ENCODE measurements at places on chromosomes 16 and 17.
A peak's percentile ranks its signal among the peaks of the same experiment; 100 is the strongest.

DNA sequence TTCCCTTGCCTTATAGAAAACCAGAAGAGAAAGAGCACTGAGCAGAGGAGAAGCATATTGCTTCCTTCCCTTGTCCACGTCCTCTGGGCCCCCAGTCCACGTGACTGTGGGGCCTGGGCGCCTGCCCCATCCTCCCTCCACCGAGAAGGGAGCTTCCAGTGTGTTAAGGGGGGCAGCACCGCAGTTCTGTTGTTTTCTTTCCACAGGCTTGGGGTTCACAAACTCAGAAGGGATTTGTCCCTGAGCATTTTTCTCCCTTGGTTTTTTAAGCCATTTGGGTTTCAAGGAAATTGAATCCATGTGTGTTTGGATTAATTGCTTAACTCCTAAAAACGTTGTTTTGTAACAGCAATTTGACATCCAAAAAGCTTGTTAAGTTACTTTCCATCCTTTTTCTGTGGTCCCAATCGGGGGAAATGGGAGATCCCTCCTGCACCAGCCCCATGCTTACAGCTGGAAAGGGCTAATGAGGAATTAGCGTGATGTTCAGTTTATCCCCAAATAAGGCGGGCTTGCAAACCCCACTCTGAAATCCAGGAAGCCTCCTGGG, 347.5 kb upstream of the TNRC6C start:
- no peak for DNase-seq

DNA sequence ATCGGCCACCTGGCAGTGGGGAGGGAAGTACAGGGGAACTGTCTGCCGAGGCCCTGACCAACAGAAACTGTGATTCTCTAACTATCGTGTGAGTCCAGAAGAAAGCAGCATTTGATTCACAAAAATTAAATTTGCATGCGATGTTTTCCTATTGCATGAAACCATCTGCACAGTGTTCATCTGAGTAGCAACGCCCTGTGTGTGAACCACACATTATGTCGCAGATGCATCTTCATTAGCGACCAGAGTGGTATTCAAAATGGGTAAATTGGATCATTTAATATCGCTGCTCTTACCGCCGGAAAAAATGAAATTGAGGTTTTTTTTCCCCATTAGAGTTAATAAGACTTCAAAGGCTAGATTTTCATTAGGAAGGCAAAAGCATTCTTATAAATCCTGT, 260.6 kb downstream of the ABCC12 start:
- DNase-seq: no peak

DNA sequence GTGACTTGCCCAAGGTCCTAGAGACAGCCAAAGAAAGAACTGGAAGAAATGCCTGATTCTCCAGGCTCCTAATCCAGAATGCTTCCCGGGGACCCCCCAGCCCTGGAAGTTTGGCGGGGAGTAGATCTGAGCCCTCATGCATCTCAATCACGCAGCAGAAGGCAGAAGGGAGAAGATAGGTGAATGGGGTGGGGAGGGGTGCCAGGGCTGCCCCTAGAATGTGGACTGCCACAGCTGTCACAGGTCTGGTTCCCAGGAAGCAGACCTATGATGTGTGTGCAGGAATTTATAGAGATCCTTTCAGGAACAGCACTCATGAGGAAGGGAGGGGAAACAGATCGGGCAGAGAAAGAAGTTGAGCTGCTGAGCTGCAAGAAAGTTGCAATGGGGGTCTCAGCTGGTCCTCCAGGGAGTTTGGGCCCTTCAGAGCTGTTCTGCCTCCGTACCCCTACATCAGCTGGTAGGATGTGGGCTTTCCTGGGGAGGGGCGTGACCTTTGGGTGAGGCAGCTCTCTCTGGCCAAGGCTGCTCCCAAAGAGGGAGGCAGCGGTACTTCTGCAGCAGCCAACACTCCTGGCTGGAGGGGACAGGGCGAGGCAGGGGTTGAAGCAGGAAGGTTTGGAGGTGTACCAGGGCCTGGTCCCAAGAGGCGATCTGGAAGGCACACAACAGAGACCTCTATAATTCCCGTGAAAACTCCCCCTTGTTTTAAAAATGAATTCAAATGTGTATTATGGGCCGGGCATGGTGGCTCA, 43.4 kb downstream of the DNAH9 start:
- no peak for DNase-seq

DNA sequence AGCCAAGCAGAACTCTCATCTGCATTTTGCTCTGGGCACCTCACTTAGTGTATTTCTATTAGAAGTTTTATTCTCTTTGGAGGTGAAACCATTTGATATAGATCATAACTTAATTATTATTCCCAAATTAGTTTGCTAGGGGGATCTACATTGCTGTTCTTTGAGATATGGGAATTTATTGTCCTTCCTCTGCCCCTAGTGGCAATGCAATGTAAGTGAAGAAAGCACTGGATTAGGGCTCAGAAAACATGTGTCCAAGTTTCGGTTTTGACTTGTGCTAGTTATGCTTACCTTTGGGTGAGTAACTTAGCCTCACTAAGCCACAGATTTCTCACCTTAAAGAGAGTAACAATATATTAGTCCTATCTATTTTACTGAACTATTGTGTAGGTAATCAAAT, 2.9 kb downstream of the KRT39 start:
- DNase-seq: no peak

DNA sequence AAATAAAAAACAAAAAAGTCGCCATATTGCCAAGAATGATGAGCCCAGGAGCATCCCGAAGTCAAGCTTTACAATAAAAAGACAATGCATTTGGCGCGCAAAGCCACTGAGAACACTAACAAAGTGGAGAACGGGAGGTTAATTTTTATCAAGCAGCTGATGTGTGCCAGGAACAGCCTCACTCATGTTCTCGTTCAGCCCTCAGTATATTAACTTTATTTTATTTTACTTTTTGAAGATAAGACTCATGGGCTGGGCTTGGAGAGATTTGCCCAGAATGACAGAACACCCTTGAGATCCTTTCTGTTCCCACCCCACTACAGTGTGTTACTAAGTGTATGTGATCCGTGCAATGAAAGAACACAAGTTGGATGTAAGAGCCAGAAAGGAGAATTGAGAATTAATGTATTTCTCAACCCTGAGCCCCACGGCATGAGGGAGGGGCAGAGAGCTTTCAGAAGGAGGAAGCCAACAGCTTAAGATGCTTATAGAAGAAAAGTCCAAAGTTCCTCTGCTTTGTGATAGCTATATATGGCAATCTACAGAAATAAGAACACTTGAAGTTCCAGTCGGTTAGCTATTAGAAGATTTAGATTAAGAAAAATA, 48.4 kb downstream of the COTL1 start:
- DNase-seq: no peak

DNA sequence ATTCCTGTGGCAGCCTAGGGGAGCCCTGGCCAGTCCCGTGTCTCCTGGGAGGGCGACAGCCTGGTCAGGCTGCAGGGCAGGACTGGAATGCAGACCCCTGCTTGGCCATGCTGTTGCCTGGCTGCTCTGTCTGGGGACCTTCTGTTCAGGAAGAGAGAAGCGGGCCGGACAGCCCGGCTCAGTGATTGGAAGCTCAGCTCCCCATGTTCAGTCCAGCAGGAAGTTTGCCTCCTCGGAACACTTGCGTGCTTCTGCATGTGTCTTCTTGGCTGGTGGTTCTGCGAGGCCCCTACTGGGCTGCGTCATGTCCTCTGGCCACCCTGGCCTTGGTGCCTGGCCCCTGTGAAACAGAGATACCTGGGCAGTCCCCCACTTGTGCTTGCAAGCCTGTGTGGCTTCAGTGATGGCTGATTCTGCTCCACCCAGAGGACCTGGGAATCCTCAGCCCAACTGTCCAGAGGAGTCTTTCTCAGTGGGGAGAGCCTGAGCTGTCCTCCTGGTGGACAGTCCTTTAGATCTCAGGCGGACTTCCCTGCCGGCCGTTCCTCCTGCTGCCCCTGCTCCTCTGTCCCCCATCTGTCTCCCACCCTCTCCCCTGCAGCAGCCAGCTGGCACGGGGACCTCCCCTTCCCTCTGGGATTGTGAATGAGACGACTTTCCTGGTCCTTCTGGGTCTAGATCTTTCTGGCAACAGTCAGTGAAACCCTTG, 279.5 kb downstream of the SEC14L1 start:
- no peak for DNase-seq

DNA sequence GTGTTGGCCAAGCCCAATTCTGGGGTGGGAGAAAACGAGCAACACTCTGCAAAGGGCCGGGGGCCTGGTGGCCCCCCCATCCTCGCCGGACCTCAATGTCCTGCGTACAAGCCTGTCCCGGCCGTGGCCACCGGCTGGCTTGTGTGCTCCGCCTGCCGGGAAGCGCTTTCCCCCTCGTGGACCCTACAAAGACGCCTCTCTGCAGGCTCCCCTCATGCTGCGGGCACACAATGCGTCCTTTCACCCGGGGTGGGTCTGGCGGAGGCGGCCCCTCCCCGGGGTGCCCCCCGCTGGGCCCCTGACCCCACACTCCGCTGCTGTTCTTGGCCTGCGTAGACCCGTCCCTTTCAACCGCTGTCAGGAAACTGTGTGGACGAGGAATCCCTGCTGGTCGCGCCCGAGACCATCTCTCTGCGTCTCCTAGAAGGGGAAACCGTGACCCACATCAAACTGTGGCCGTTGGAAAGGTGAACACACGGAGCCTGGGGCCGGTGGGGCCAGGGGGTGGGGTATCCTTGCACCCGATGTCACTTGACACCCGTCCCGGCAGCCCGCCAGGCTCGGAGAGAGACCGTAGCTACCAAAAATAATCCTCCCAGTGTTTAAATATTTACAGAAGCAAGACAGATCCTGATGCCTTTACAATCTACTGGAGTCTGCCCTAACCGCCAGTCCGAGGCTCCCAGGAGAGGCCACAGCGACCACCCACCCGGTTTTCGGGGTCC, 43.6 kb downstream of the TBC1D16 start:
- no peak for DNase-seq

- no peak for DNase-seq
Measured at GRCh38 chr17:77568540-77568939, 390.0 kb upstream of the TNRC6C start.

- no peak for DNase-seq
Measured at GRCh38 chr16:28001184-28001583, 62.3 kb downstream of the GSG1L start.

DNA sequence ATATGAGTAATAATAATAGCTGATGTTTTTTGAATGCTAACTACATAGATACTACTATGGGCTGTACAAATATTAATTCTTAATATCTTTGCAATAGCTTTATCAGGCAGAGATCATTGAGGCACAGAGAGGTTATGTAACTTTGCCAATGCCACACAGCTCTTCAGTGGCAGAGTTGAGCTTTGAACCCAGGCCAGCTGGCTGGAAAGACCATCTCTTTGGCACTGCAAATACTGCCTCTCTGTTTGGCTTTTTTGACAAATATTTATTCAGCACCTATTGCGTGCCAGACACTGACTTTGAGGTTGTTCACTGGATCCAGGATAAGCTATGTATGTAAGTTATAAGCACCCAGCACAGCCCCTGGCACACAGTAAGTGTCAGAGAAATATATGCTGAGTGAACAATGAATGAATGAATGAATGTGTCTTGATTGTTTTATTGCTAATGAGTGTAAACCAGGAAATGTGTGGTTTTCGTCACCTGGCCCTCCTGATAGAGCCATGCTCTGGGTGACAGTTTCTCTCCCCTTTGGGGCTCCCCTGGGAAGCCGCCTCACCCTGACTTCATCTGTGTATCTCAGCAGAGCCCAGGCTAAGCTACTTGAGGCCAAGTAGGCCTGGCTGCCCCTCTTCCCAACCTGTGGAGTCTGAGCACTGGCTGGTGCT, 2.5 kb downstream of the AQP8 start:
- no peak for DNase-seq

- DNase-seq: no peak
Measured at GRCh38 chr17:41334385-41335305, 16.0 kb downstream of the KRT33A start.

GRCh38 chr16:35208001-35208935, 1748.9 kb downstream of the TP53TG3F start:
- no peak for DNase-seq

GRCh38 chr17:66676421-66676820, 158.5 kb upstream of the CACNG5 start:
- DNase-seq: no peak

DNA sequence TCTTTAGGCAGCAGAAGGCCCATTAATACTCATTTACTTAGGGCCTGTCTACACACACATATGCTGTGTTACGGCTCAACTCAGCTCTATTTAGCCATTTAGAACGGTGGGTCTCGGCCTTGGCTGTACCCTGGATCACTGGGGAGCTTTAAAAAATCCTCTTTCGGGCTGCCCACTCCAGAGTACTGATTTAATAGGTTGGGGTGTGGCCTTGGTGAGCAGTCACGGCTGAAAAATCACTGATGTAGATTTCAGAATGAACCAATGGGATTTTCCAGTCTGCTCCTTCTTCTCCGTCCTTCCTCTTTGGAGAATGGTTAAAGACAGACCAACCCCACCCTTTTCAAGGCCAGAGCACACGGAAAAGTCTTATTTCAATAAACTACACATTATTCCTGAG, 223.5 kb downstream of the CCDC182 start:
- no peak for DNase-seq

- no peak for DNase-seq
Measured at GRCh38 chr16:84502581-84502980, 1.9 kb downstream of the MEAK7 start.

GRCh38 chr16:53912155-53912554, 208.2 kb downstream of the FTO start:
- DNase-seq: no peak

DNA sequence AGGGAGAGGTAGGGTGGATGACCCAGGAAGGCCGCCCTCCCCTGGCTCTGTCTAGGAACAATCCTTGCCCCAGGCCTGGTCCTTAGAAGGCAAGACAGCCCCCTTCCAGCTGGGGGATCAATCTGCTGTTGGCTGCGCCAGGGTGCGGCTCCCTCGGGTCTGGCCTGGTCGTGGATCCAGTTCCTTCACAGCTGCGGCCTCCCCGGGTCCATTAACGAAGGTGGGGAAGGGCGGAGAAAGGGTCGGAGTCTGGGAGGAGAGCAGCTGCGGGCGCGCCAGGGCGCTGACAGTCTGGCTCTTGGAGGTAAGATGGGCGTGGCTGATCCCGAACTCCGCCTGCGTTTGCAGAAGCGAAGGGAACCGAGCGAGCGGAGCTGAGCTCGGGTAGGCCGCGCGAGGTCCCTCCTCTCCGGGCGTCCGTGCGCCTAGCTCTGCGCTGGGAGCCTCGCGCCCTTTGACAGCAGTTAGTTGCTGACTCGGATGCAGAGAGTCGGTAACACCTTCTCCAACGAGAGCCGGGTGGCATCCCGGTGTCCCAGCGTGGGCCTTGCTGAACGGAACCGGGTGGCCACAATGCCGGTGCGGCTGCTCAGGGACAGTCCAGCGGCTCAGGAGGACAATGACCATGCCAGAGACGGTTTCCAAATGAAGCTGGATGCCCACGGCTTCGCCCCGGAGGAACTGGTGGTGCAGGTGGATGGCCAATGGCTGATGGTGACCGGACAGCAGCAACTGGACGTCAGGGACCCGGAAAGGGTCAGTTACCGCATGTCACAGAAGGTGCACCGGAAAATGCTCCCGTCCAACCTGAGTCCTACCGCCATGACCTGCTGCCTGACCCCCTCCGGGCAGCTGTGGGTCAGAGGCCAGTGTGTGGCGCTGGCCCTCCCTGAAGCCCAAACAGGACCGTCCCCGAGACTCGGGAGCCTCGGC, at the start of gene HSPB9:
Gene HSPB9, plus strand, starts transcription at position 434 of the 933 bp plus-strand sequence. Its CDS starts 47 bp downstream, at position 481.
- peak; percentile 66 for DNase-seq
